Lower lobe of right lung (tissue), 2 donors: ENCODE measurements at places on chromosomes 3 and 15. TPM values are rescaled to one million over a fixed set of nuclear protein-coding genes. Genes with fewer than 3 reads are reported as not detected.
A peak's percentile ranks its signal among the peaks of the same experiment; 100 is the strongest.

Gene KCNMB2
- total RNA-seq = 0.56 TPM

Gene FBXL22
- total RNA-seq = 1.4 TPM

Gene ILDR1
- 8.3 TPM for total RNA-seq

Gene SH2D7
- total RNA-seq = not detected

DNA sequence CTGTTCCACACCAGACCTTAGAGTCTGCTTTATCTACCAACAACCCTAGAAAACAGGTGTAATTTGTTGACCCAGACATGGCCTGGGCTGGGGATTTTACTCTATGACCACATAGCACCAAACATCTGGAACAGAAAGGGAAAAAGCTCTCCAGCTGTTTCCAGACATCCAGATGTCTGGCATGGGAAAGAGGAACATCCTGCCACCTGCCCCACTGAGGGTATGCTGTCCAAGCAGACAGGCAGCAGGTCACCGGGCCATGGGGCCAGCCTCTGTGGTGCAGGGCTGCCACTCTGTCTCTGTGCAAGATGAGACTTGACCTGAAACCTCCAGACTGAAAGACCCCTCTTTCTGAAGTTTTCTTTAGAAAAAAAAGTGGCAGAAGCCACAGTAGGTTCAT, 359.3 kb upstream of the ICE2 start:
- H3K4me3 ChIP-seq = no peak overlapping the region
- H3K36me3 ChIP-seq = no peaks in the 10 kb centered on the region
- H3K27me3 ChIP-seq = no peaks in the 10 kb centered on the region
- no peak overlapping the region for H3K27ac ChIP-seq
- no peak for DNase-seq
- H3K4me1 ChIP-seq = no peaks in the 10 kb centered on the region

DNA sequence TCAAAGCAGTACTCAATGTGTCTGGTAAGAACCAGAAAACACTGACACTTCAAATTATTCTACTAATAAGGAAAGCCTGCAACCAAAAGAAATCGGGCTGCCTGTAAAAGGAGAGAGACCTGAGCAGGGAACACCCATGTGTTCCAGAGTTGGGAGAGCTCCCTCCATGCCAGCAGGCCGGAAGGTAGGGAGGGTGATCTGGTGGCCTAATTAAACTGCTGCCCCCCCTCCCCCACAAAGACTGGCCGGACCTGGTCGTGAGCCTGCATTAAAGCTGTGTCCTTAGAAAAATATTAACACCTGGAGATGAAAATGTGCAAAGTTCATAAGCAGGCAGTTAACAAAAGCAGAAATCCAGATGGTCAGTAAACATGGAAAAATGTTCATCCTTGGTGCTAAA, 170.6 kb upstream of the BHLHE40 start:
- peaks cover 4% of the 10 kb centered on the region for H3K4me1 ChIP-seq
- no peak overlapping the region for H3K27ac ChIP-seq
- H3K36me3 ChIP-seq = peaks cover 29% of the 10 kb centered on the region
- H3K4me3 ChIP-seq = no peak overlapping the region

- no peaks in the 10 kb centered on the region for H3K4me1 ChIP-seq
- DNase-seq = no peak
- no peaks in the 10 kb centered on the region for H3K27me3 ChIP-seq
- no peak overlapping the region for H3K4me3 ChIP-seq
- H3K36me3 ChIP-seq = no peaks in the 10 kb centered on the region
These were observed 29.4 kb upstream of the ATP8B4 start for GRCh38 chr15:50148362-50148963.

DNA sequence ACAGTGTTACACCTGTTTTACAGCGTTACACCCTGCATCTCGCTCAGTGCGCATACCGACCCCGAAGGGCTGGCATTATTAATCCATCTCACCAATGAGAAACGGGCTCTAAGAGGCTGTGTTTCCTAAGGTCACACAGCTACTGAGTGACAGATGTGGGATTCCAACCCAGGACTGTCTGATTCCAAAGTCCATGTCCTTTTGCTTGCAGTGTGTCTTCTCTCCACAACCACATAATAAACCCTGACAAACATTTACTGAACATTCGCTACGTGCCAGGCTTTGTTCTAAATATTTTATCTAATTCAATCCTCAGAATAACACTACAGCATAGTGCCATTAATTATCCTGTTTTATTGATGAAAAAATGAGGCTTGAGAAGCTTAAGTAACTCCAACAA, 79.1 kb downstream of the RAB11A start:
- no peak for DNase-seq
- no peaks in the 10 kb centered on the region for H3K27me3 ChIP-seq
- H3K27ac ChIP-seq = no peak overlapping the region
- H3K4me1 ChIP-seq = no peaks in the 10 kb centered on the region
- H3K4me3 ChIP-seq = no peak overlapping the region
- H3K36me3 ChIP-seq = no peaks in the 10 kb centered on the region

DNA sequence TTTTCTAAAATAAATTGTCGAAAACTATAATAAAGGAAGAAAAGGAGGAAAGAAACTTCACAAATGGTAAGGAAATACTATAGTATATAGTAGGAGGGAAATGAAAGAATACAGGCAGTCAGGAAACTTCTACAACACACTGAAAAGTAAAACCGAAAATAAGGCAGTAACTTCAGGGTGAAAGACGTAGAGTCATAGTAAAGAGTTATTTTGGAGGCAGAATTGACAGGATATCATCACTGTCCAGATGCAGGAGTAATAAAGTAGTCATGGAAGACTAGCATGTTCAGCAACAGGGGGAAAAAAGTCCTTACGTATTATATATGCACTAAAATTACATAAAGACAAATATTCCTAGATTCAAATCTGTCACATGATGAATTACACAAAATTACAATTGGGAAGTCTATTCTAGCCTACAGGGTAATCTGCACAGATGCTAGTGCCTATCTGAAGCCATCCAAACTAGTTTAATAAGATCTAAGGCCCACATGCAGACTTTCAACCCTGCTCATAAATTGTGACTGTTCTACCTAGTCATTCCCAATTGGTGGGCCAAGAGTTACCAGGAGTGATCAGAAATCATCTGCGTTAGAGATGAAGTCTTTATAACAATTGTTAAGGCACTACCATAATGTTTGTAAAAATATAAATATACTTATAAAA, 14.0 kb downstream of the VPS13C start:
- DNase-seq = no peak
- H3K27ac ChIP-seq = no peak overlapping the region
- H3K27me3 ChIP-seq = no peaks in the 10 kb centered on the region

DNA sequence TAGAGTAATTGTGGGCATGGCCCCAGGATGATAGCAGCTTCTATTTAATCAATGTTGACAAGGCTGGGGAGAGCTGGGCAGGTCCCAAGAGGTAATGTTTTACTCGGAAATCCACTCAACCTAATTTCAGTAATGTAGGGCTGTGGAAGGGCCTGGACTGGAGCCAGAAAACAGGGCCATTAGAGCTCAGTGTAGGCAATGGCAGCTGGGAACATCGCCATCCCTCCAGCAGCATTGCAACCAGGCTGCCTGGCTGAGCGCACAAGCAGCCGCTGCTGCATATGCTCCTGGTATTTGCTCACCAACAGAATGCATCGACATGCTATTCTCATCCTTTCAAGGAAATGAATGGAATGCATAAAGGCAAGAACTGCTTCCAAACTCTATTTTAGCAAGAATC, 90.0 kb downstream of the GAP43 start:
- no peaks in the 10 kb centered on the region for H3K36me3 ChIP-seq
- H3K4me1 ChIP-seq = no peaks in the 10 kb centered on the region
- no peaks in the 10 kb centered on the region for H3K27me3 ChIP-seq
- H3K27ac ChIP-seq = no peak overlapping the region
- DNase-seq = peak; percentile 65
- no peak overlapping the region for H3K4me3 ChIP-seq

DNA sequence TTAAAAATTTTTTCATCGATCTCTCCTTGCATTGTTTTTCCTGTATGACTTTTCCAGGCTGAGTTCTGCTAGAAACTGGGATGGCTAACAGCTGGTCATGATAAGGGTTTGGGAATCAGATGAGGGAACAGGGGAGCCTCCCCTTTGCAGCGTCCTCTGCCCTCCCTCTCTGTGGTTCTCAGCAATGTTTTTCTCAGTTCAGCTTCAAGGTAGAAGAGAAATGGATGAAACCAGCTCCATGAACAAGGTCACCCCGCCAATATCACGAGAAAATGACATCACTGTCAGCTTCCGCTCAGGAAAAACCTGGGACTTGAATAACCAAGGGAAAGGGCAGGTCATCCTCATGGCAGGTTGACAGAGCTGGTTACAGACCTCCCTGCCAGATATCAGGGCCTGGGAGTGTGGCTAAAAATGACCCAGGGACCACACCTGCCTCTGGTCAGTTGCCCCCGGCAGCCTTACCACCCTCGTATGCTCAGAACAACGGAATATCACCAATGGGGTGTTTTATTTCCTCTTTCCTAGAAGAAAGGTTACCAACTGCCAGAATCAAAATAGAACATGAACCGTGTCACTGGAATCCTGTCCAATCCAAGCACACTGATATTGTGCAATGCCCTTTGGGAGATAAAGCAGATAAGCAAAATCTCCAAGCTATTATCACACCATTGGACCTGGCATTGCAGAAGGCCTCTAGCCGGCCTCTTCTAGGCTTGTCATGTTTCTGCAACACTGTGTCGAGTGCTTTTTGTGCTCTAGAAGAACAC, 26.1 kb downstream of the LSM3 start:
- H3K27ac ChIP-seq = no peak overlapping the region
- H3K4me3 ChIP-seq = no peak overlapping the region
- H3K4me1 ChIP-seq = peaks cover 38% of the 10 kb centered on the region
- H3K36me3 ChIP-seq = peaks cover 5% of the 10 kb centered on the region
- H3K27me3 ChIP-seq = no peaks in the 10 kb centered on the region
